ENCODE measurements at places on chromosomes 4 and X. TPM values are rescaled to one million over a fixed set of nuclear protein-coding genes. Genes with fewer than 3 reads are reported as not detected.

The CT55 gene
- total RNA-seq = not detected

The JCHAIN gene
- not detected for total RNA-seq

The SPARCL1 gene
- total RNA-seq = not detected

The CXorf49 gene
- total RNA-seq = not detected

The TREX2 gene
- 12.0 TPM for total RNA-seq

The SLC4A4 gene
- 1.1 TPM for total RNA-seq

The THAP6 gene
- 12.5 TPM for total RNA-seq

The CFAP47 gene
- total RNA-seq = not detected

The CT45A1 gene
- not detected for total RNA-seq

The SFRP2 gene
- total RNA-seq = 0.52 TPM

The DSPP gene
- not detected for total RNA-seq

The TSPAN5 gene
- 12.6 TPM for total RNA-seq

The GPR143 gene
- total RNA-seq = not detected

The AREG gene
- not detected for total RNA-seq

The LDB2 gene
- total RNA-seq = 18.7 TPM

The RNF150 gene
- total RNA-seq = 9.1 TPM

The GC gene
- total RNA-seq = not detected

The ANXA3 gene
- total RNA-seq = 10.8 TPM

The PABPC5 gene
- total RNA-seq = 1.1 TPM

The DDX53 gene
- not detected for total RNA-seq

The MAGEA4 gene
- total RNA-seq = not detected

The SPATA18 gene
- total RNA-seq = 0.02 TPM

The NEUROG2 gene
- not detected for total RNA-seq

The SLC6A14 gene
- not detected for total RNA-seq
